ENCODE measurements at places on chromosomes 7 and 10. TPM values are rescaled to one million over a fixed set of nuclear protein-coding genes. Genes with fewer than 3 reads are reported as not detected.
A peak's percentile ranks its signal among the peaks of the same experiment; 100 is the strongest.

Gene PTPRE
- total RNA-seq = 41.3 TPM

Gene PTN
- 6.4 TPM for total RNA-seq

Gene PNLIPRP2
- 1.2 TPM for total RNA-seq

Gene KCTD7
- total RNA-seq = 11.4 TPM

Gene ANXA7
- total RNA-seq = 125 TPM

Gene STRIP2
- total RNA-seq = 1.3 TPM

Gene IRF5
- total RNA-seq = 15.5 TPM

Gene VAX1
- not detected for total RNA-seq

Gene FBXO24
- total RNA-seq = 0.81 TPM

Gene FAM25C
- not detected for total RNA-seq

DNA sequence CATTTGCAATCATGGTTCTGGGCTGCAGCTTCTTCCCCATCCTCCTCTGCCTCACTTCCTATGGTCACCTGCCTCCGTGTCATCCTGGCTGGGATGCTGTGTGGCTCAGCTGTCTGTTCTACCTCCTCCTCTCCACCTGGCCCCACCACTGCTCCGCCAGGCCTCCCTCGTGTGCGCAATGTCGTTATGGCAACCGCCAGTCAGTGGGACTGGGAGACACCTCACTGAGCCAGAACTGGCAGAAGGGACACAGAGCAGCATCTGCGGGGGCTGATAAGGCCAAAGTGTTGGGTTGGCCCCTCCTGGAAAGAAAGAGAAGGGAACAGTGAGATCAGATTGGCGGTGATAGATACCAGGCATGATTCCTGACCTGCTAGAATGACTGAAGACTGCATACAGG is 527.5 kb downstream of the INHBA start:
- no peaks in the 10 kb centered on the region for H3K27me3 ChIP-seq
- no peak overlapping the region for H3K4me3 ChIP-seq
- H3K36me3 ChIP-seq = no peaks in the 10 kb centered on the region
- H3K27ac ChIP-seq = no peak overlapping the region

GRCh38 chr7:150432915-150433892 is 17.2 kb upstream of the GIMAP8 start:
- H3K4me3 ChIP-seq = no peak overlapping the region
- no peak overlapping the region for H3K27ac ChIP-seq
- H3K36me3 ChIP-seq = no peaks in the 10 kb centered on the region
- H3K4me1 ChIP-seq = no peaks in the 10 kb centered on the region
- H3K27me3 ChIP-seq = no peaks in the 10 kb centered on the region

GRCh38 chr7:28921822-28922221 is 36.3 kb downstream of the TRIL start:
- H3K4me3 ChIP-seq = no peak overlapping the region
- H3K36me3 ChIP-seq = no peaks in the 10 kb centered on the region
- H3K27me3 ChIP-seq = no peaks in the 10 kb centered on the region

DNA sequence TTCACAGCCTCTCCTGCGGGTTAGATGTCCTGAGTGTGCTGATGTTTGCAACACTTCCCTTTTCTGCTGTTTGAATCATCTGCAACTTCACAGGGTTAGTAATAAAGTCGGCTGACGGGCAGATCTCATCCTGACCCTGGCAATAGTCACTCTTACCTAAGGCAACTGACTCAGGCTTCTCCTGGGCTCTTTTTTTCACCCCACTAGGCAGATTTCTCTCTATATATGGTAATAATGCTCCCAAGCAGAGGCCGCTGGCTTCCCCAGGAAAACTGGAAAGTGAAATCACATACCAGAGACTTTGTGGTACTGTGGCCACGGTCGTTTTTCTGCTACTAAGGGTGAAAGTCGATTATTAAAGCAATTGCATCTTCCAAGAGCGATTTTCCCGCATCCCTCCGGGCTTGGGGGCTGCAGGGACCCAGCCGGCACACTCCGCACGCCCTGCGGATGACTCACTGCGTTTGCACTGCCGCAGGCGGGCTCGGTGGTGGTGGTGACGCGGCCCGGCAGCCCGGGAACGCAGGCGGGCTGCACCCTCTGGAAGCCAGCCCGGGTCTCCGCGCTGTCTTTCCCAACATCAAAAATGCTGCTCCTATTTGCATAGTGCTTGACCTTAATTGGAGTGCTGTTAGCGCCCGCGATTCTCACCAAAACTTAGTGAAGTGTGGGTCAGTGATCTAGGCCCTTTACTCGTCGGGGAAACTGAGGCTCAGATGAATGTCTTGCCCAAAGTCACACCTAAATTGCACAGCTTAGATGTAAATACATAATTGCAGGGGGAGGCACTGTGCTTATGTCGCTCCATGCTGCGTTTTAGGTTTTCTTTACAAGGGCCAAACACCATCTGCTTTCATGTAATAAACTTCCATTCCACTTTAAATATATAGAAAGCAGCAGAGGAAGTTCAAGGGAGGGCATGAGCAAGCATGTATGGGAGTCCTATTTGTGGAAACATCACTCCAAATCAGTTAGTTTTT is 47.6 kb upstream of the ITGB1 start:
- H3K36me3 ChIP-seq = no peaks in the 10 kb centered on the region
- H3K4me3 ChIP-seq = peak overlapping the region; percentile 65
- peak overlapping the region; percentile 73 for H3K27ac ChIP-seq
- H3K4me1 ChIP-seq = peaks cover 1% of the 10 kb centered on the region

DNA sequence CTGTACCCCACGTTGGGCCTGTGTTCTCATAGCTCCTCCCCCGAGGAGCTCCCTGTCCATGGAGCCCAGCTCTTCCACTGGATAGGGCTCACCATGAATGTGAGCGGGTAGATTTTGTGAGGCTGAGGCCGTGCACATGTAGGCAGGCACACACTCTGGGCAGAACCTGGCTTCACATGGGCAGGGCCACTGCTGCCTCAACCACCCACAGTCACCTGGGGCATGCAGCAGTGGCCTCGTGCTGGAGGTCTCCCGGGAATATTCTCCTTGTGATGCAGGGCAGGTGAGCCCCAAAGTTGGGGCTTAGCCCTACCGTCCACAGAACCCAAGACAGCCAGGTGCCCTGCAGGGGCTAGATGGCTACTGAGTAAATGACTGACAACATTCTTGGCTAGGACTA is 116.6 kb downstream of the TMEM130 start:
- no peak overlapping the region for H3K4me3 ChIP-seq
- no peaks in the 10 kb centered on the region for H3K36me3 ChIP-seq
- H3K4me1 ChIP-seq = no peaks in the 10 kb centered on the region
- DNase-seq = peak; percentile 26
- H3K27ac ChIP-seq = no peak overlapping the region

DNA sequence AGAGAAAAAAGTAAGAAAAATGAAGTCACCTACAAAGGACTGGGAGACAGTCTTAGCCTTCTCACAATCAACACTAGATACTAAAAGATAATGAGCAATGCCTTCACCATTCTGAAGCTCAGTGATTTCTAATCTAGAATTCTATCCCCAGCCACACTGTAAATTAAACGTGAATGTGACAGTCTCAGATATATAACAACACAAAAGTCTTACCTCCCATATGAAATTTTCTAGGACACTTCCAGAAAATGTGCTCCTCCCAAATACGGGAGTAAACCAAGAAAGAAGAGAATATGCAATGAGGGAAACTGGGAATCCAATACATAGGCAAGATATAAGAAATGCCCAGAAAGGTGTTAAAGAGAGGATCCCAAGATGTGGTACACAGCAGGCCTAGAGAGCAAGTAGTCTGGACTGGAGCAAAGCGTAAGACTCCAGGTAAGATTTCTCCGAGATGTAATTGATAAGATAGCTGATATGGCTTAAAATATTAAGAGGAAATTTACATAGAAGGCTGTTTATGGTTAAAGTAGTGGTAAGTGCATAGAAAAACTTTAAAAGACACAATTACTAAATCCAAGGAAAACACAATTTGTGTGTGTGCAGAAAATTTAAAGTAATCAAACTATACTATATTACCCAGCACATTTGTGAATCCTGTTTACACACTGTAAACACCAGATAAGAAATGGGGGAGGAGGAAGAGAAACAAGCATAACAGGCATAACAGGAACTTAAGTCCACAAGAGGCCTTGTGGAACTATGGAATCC is 44.1 kb downstream of the SGMS1 start:
- H3K27ac ChIP-seq = no peak overlapping the region
- DNase-seq = no peak
- peaks cover 5% of the 10 kb centered on the region for H3K4me1 ChIP-seq
- H3K27me3 ChIP-seq = no peaks in the 10 kb centered on the region
- H3K4me3 ChIP-seq = no peak overlapping the region
